ENCODE measurements at places on chromosomes 5 and 9. TPM values are rescaled to one million over a fixed set of nuclear protein-coding genes. Genes with fewer than 3 reads are reported as not detected.

GRCh38 chr5:83059341-83059740, 17.9 kb downstream of the TMEM167A start:
- no peaks in the 10 kb centered on the region for H3K27me3 ChIP-seq
- no peak for DNase-seq
- H3K36me3 ChIP-seq: peaks cover 46% of the 10 kb centered on the region
- H3K4me1 ChIP-seq: peaks cover 2% of the 10 kb centered on the region
- H3K4me3 ChIP-seq: no peak overlapping the region
- H3K27ac ChIP-seq: no peak overlapping the region

- no peak overlapping the region for H3K27ac ChIP-seq
- H3K4me1 ChIP-seq: no peaks in the 10 kb centered on the region
- H3K36me3 ChIP-seq: no peaks in the 10 kb centered on the region
- H3K27me3 ChIP-seq: no peaks in the 10 kb centered on the region
- DNase-seq: no peak
- no peak overlapping the region for H3K4me3 ChIP-seq
Observed at GRCh38 chr9:83155733-83156132, 92.8 kb upstream of the RASEF start.

DNA sequence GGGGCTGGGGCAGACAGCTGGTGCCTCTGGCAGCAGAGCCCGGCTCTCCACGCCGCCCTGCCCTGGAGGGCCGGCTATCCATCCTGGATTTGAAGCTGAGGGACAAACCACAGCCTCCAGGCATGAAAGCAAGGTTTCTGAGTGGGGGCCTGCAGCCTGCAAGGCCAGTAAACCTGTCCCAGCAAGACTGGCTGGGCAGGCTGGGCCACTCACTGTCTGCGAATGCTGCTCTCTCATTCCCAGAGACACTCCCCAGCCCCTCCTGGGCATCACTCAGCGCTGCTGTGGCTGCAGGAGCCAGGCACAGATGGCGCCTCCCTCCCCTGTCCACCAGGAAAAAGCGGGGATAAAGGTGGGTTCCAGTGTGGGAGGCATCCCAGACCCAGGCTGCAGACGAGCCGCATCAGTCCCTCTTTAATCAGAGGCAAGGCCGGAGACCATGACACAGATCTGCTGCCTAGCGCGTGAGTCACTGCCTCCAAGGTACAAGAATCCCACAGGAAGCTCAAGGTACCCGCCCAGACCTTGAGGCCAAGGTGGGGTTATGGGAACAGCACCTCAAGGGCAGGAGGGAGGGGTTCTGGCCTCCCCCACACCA, 118.0 kb downstream of the VAV2 start:
- peak overlapping the region; percentile 22 for H3K4me3 ChIP-seq
- H3K36me3 ChIP-seq: no peaks in the 10 kb centered on the region
- peaks cover 50% of the 10 kb centered on the region for H3K4me1 ChIP-seq
- no peaks in the 10 kb centered on the region for H3K27me3 ChIP-seq

DNA sequence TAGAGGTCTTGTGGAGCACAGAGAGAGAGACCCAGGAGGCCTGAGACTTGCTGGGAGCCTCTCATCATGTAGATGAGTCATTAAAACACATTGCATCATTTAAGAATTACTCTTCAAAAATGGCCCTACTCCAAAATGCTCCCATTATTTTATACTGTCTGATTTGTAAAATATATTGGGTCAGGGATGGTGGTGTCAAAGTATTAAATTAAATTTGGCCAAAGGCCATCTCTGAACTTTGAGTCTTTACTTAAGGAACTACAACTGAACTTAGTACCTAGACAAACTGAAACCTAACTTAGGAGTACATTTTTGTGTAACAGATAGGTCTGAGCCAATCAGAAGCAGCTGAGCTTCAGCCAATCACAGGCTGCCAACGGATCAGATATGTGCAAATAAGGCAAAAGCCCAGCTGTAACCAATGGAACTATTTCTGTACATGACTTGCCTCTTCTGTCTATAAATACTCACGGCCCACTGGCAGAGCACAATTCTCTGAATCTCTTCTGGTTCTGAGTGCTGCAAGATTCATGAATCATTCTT, 657.2 kb downstream of the TLE1 start:
- peak overlapping the region; percentile 18 for H3K27ac ChIP-seq
- H3K36me3 ChIP-seq: no peaks in the 10 kb centered on the region
- no peak overlapping the region for H3K4me3 ChIP-seq
- no peaks in the 10 kb centered on the region for H3K27me3 ChIP-seq
- H3K4me1 ChIP-seq: peaks cover 31% of the 10 kb centered on the region
- no peak for DNase-seq

- no peak overlapping the region for H3K4me3 ChIP-seq
- no peaks in the 10 kb centered on the region for H3K36me3 ChIP-seq
- no peak overlapping the region for H3K27ac ChIP-seq
- H3K4me1 ChIP-seq: no peaks in the 10 kb centered on the region
Observed at GRCh38 chr9:106779796-106780195, 83.2 kb upstream of the ZNF462 start.

- no peaks in the 10 kb centered on the region for H3K4me1 ChIP-seq
- H3K27ac ChIP-seq: no peak overlapping the region
- H3K4me3 ChIP-seq: no peak overlapping the region
- H3K27me3 ChIP-seq: no peaks in the 10 kb centered on the region
Observed at GRCh38 chr5:109125755-109126429, 283.9 kb downstream of the PJA2 start.

DNA sequence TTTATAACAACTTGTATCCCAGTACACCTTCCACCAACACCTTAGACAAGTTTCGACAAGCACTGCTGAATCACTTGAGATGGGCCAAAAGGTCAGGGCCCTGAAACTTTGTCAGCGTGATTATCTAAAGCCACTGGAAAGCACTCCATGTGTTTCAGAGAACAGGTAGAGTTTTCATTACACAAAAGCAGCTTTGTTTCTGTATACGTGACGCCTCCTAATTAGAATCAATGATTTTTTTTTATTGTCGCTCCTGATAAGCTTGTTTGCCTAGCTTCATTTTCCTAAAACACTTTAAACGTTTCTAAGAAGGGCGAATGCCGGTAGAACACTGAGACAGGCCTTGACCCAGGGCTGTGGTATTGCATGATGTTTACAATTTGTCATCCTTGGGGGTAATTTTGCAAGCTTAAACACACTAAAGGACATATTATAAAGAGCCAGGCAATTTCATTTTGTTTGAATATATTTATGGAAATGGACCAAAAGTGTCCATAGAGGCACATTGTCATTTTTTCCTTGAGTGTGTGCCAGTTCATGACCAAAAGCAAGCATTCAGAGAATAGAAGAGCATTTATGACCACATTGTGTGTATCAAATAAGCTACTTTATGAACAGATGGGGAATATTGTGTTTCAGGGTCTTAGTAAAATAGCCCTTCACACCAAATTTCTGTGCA, 193.6 kb downstream of the GLIS3 start:
- DNase-seq: no peak
- no peak overlapping the region for H3K27ac ChIP-seq
- peaks cover 45% of the 10 kb centered on the region for H3K4me1 ChIP-seq
- no peaks in the 10 kb centered on the region for H3K27me3 ChIP-seq
- H3K4me3 ChIP-seq: no peak overlapping the region

GRCh38 chr9:94586316-94586715, 7.3 kb downstream of the FBP2 start:
- no peak overlapping the region for H3K27ac ChIP-seq
- H3K4me1 ChIP-seq: peaks cover 2% of the 10 kb centered on the region
- H3K27me3 ChIP-seq: peaks cover 3% of the 10 kb centered on the region
- DNase-seq: no peak
- H3K36me3 ChIP-seq: no peaks in the 10 kb centered on the region

DNA sequence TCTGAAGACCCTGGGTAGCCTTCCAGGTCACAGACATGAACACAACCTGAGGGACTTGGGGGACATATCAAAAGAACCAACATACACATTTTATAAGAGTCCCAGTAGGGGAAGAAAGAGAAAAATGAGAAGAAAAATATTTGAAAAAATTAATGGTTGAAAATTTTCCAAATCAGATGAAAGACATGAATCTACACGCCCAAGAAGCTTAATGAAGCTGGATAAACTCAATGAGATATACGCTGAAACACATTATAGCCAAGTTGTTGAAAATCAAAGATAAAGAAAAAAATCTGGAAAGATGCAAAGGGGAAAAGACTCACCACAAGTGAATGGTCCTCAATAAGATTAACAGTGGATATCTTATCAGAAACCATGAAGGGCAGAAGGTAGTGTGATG, 9.6 kb upstream of the CCDC180 start:
- no peaks in the 10 kb centered on the region for H3K27me3 ChIP-seq
- H3K27ac ChIP-seq: no peak overlapping the region
- H3K36me3 ChIP-seq: peaks cover 19% of the 10 kb centered on the region
- peaks cover 7% of the 10 kb centered on the region for H3K4me1 ChIP-seq
- H3K4me3 ChIP-seq: no peak overlapping the region

DNA sequence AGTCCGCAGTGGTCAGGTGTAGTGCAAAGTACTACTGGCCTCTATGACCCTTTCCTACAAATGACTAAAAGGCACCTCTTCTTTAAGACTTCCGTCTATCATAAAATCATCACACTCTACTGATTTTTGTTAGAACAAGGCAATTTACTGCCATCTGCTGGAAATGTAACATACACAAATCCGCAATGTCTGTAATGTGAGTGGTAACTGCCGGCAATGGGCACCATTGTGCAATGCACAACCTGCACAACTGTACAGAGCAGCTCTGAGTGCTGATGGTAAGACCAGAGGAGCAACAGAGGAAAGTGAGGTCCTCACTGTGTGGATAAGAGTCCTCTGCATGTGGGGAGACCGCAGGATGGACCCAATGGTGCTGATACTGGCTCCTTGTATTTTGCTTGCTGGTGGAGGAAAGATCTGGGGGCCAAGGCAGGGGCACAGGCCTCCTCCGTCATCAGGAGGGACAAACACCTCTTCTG, 103.7 kb downstream of the ATPSCKMT start:
- H3K4me3 ChIP-seq: no peak overlapping the region
- no peaks in the 10 kb centered on the region for H3K4me1 ChIP-seq
- peaks cover 11% of the 10 kb centered on the region for H3K27me3 ChIP-seq
- H3K36me3 ChIP-seq: no peaks in the 10 kb centered on the region

The TOR4A gene
- total RNA-seq: 1.2 TPM

The CDH9 gene
- total RNA-seq: not detected

The TUSC1 gene
- total RNA-seq: not detected

The C1QTNF2 gene
- 0.16 TPM for total RNA-seq

The CAMK2A gene
- not detected for total RNA-seq

The CDX1 gene
- total RNA-seq: 1.0 TPM

The SHOC1 gene
- total RNA-seq: not detected

The MEIKIN gene
- total RNA-seq: not detected

The ELAVL2 gene
- 1.1 TPM for total RNA-seq
